ENCODE measurements at places on chromosomes 2 and 18.

DNA sequence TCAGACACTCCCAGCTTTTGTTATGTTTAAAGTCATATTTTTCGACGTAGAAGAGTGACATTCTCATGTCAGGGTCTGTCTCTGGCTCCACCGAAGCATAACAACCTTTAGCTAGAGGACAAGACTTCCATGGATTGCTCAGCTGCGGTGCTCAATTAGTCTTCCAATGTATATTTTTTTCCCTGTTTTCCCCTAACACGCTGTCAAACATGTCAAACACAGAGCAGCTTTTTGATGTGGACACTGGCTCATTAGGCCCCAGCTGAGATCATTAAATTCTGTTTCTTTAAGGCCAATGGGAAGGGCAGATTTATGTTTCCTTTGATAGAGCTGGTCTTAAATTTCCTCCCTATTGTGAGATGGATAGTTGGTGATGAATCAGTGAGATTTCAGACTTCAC lies 525.4 kb downstream of the PIK3C3 start:
- no peak for DNase-seq

GRCh38 chr2:217028128-217028527 lies 168.3 kb upstream of the TNP1 start:
- no peak for DNase-seq

DNA sequence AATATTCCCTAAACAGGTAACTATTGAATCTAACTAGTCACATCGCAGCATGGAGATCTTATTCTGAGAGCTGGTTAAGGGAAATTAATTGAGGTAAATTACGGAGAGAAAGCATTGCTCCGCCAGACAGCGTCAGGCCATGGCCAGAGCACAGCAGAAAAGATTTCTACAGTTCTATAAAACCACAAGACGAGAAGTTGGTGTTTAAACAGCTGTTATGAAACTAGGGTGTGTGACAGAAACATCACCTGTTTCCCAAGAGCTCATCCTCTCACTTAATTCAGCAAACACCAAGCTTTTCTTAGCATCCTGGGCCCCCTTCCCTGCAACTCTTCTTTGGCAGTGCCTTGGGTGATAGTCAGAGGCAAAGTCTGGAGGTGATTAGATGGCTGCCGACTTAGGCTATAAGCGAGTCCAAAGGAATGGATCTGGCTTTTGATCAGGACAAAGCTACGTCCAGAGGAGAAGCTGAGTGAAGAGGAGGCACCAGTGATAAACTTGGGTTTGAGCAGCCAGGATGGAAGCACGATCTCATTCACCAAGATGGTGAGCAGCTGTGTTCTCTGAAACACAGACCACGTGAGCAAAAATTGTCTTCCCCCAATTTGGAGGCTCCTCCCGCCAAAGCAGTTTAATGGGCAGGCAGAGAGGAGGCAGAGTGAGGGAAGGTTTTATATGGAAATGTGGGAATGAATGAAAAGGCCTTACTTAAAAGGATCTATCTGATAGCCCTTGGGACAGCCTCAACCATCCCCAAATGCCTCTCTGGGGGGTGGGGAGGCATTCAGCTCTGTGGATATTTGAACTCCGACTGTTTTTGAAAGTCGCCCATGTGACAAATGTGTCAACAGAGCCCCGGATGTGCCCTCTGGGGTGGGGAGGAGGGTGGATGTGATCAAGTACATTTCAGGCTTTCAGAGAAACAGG lies 57.8 kb downstream of the PKDCC start:
- no peak for DNase-seq

GRCh38 chr2:176157499-176158185 lies 535 bp downstream of the HOXD3 start:
- no peak for DNase-seq

DNA sequence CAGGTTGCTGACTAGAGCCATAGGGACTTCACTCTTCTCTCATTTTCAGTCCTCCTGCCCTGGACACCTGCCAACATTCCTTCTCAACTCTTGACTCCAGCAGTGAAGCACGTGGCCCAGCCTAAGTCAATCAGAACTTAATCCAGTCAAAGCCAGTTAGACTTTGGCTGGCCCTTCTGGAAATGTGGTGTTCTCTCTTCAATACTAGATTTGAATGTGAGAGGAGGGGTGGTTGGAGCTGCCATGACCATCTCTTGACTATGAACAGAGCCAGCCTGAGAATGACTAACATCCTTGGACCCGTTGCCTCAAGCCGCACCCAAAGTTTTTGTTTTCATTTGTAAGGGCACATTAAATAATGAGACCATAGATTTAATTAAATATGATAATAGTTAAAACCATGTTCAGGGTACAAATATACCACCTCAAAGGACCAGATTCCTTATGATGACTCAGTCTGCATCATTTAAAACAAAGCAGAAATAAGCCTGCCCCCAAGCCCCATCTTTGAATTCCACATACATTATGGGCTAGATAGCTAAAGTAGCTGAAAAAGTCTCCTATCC lies 49.7 kb upstream of the RASGRP3 start:
- no peak for DNase-seq

- DNase-seq = no peak
These were observed 2.2 kb downstream of the ELAC1 start for GRCh38 chr18:50970006-50970405.

DNA sequence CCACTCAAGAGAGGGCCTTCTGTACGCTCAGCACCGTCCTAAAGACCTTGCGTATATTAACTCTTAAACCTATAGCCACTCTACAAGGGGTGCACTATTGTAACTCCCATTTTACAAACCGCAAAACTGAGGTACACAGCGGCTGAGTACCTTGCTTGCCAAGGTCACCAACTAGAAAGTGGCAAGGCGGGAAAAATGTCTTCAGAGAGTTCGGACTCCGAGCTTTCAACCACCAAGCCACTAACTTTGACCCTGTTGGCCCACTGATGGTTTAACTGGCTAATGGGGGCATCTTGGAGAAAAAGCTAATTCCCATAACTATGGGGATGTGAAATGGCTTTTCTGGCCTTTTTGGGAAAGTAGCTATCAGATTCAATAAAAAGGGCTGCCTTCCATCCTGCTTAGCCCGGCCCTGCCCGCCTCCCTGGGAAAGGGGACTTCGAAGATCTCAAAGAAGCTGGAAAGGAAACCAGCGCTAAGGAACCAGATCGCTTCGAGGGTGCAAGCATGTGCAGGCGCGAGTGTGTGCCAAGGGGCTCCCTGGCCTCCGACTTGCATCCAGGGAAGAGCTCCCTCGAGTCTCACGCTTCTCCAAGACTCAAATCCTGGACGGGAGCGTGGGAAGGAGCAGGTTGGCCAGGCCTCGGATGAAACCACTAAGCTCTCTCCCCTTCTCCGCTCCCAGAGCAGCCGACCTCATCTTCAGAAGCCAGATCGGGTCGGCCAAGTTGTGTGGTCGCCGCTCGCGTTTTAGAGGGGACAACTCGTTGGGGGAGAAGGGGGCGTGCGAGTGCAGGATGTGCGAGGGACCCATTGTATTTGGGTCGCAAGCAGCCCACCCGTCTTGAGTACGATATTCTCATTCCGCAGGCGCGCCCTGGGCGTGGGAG lies 2.2 kb upstream of the SP5 start:
- DNase-seq = no peak

GRCh38 chr2:145161656-145162055 lies 641.7 kb upstream of the ZEB2 start:
- no peak for DNase-seq

DNA sequence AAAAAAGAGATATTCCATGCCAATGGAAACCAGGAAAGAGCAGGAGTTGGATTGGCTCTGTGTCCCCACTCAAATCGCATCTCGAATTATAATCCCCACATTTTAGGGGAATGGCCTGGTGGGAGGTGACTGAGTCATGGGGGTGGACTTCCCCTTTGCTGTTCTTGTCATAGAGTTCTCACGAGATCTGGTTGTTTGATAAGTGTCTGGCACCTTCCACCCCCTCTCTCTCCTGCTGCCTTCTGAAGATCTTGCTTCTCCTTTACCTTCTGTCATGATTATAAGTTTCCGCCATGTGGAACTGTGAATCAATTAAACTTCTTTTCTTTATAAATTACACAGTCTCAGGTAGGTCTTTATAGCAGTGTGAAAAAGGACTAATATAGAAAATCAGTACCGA lies 355.6 kb downstream of the NBAS start:
- no peak for DNase-seq

- DNase-seq = peak; percentile 45
These were observed 37.4 kb downstream of the DNMT3A start for GRCh38 chr2:25304321-25304720.

GRCh38 chr2:169086893-169087467 lies 17.6 kb downstream of the DHRS9 start:
- DNase-seq = no peak

GRCh38 chr2:224146356-224147160 lies 107.5 kb upstream of the SERPINE2 start:
- no peak for DNase-seq

GRCh38 chr2:101751875-101752619 lies 54.5 kb downstream of the MAP4K4 start:
- DNase-seq = no peak

- no peak for DNase-seq
These were observed 1521.5 kb upstream of the ZEB2 start for GRCh38 chr2:146041274-146041910.

DNA sequence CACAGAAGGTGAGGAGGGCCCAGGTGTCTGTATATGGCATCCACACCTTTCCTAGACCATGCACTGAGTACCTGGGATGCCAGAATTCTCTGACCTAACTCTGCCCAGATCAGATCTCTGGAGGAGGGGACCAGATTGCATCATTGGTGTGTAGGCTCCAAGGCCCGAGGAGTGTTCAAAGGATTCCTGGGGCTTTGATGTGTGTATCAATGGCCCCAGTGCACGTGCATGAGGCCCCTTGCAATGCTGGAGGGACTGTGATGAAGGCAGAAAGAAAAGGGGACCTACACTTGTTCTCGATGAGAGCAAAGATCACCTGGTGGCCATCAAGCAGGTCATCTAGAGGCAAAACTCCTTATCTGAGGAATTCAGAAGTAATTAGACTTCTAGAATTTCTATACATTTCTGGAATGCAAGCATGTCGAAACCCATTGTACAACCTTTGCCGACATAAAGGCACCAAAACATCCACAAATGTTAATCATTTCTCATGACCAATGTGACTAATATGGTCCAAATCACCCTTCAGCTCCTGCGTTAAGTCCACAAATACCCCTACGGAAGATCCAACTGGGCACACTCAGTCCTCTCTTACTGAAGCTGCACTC lies 123.5 kb downstream of the CHST9 start:
- DNase-seq = no peak

DNA sequence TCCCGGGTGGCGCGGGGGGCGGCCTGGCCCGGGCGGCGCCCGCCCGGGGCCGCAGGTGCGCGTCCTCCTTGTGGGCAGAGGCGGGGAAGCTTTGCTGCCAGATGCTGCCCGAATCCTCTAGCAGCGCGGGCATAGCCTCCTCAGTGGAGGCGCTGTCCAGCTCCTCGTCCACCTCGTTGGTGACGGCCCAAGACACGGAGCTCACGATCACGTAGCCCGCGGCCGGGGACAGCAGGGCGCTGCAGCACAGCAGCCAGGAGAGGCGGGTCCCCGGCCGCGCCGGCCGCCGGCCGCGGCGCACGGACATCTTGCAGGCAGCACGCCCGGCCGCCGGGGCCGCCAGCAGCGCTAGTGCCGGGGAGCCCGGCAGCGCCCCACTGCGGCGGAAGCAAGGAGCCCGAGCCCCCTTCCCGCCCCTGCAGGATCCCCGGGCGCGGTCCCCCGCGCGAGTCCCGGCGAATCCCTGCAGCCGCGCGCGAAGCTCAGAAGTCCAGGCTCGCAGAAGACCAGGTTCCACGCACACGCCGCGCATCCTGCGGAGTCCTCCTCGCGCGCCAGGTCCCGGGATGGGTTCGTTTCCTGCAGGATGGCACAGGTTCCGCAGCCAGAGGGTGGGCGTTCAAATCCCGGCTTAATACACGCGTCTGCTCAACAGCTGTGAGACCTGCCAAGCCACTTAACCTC lies at the start of gene CREG2:
Gene CREG2 (minus strand): TSS at position 353 of the 684 bp plus-strand sequence. CDS start 46 bp downstream, at position 307.
- peak; percentile 69 for DNase-seq

DNA sequence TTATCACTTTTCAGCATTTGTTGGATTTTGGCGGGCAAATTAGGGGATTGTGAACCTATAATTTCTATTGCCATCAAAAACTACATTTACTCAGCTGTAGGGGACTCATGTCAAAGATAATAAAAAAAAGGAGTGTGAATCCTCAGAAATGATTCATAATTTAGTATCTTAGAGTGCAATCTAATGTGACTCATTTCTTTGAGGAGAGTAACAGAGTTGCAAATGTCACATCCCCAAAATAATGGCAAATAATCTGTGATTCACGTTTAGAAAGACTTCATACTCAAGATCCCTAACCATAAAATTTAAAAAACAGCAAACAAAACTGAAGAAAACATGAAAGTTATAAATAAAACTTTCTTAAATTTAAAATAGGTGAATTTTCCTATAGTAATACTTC lies 373.0 kb downstream of the CDH2 start:
- DNase-seq = no peak

- peak; percentile 2 for DNase-seq
These were observed at the start of gene PTH2R for GRCh38 chr2:208406474-208407451. PTH2R (plus strand) TSS chr2:208406792; CDS start chr2:208407044, 252 bp downstream.

- no peak for DNase-seq
These were observed 216.8 kb downstream of the RAD51AP2 start for GRCh38 chr2:17301437-17301836.

DNA sequence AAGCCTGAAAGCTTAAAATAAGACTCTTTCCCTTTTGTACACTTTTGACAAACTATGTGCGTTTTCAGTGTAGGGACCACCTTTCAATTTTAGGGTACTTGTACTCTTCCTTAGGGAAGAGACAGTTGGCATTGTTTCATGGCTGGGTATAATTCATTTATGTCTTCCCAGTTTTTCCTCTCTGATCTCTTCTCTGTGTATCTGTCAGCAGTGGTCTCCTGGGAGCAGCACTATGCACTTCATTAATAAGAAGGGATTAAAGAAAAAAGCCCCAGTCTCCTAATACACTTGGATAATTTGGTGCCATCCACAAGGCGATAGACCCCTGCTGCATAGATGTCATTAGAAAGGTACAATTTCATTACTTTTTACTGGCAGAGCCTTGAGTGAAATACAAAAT lies 12.1 kb downstream of the AQP4 start:
- DNase-seq = no peak

GRCh38 chr2:104563398-104563996 lies 290.4 kb upstream of the POU3F3 start:
- no peak for DNase-seq

GRCh38 chr18:35371412-35372195 lies 5.5 kb downstream of the ZNF396 start:
- DNase-seq = no peak

DNA sequence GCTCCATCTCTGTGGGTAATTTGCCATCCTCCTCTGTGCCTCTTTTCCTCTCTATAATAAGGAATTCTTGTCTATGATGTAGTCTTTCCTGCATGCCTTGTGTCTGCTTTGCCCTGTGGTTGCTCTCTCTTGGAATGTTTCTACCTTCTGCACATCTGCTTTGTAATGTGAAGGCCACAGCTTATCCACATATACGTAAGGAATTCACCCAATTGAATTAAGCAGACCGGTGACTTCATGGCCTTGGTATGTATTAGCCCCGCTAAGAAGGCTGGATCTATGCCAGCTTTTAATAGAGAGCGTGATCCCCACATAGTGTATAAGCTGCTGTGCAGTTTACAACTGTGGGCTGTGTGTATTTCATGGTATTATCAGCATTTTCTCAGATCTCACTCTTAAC lies 274.7 kb downstream of the RNF144A start:
- DNase-seq = no peak

GRCh38 chr2:219277703-219278654 lies 1.2 kb upstream of the DNAJB2 start:
- peak; percentile 87 for DNase-seq

- DNase-seq = no peak
These were observed 66.1 kb downstream of the TMEFF2 start for GRCh38 chr2:192128655-192129054.

All from Ammon's horn (tissue), 1 donor.